ENCODE measurements at places on chromosomes 1 and 21. TPM values are rescaled to one million over a fixed set of nuclear protein-coding genes. Genes with fewer than 3 reads are reported as not detected.

The KIF26B gene
- not detected for total RNA-seq

The TAS1R1 gene
- total RNA-seq, result not detected

GRCh38 chr1:201737352-201738060 lies 91.5 kb upstream of the IPO9 start:
- DNase-seq, result no peak

DNA sequence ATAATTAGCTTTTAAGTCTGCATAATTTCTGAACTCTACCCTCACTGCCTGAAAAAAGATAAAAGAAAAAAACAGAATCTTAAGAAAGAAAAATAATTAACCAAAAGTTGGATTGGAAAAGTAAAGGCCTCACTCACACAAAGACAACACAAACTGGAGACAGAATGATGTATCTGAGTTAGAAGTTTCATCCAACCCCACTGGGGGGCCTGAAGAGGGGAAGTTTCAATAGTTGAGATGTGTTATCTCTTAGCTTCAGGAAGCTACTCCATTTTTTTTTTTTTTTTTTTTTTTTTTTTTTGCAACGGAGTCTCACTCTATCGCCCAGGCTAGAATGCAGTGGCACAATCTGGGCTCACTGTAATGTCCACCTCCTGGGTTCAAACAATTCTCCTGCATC lies 19.9 kb downstream of the SYDE2 start:
- DNase-seq, result no peak

DNA sequence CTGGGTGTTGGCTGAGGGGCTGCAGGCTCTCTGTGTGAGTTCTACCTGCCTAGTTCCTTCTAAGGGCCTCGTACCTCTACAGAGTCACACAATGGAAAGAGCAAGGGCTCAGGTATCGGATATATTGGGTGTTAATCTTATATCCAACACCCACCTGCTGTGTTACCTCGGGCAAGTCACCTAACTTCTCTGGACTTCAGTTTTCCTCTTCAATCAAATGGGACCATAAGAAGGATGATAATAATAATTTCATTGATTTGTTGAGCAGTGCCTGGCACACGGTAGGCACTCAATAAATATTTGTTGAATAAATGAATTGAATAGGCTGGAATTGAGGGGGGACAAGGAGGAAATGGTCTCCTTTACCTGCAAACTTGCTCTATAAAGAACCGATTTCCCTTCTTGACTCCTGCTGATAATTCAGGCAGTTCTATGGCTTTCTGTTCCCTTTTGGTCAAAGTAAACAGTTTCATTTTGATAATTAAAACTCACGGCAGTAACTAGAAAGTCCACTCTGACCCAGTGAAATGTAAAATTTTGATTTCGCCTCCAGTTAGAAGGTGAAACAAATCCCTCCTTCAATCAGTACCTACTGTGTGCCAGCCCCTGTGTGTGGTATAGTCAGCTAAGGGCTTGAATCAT lies 16.5 kb upstream of the MAN1C1 start:
- DNase-seq, result no peak

DNA sequence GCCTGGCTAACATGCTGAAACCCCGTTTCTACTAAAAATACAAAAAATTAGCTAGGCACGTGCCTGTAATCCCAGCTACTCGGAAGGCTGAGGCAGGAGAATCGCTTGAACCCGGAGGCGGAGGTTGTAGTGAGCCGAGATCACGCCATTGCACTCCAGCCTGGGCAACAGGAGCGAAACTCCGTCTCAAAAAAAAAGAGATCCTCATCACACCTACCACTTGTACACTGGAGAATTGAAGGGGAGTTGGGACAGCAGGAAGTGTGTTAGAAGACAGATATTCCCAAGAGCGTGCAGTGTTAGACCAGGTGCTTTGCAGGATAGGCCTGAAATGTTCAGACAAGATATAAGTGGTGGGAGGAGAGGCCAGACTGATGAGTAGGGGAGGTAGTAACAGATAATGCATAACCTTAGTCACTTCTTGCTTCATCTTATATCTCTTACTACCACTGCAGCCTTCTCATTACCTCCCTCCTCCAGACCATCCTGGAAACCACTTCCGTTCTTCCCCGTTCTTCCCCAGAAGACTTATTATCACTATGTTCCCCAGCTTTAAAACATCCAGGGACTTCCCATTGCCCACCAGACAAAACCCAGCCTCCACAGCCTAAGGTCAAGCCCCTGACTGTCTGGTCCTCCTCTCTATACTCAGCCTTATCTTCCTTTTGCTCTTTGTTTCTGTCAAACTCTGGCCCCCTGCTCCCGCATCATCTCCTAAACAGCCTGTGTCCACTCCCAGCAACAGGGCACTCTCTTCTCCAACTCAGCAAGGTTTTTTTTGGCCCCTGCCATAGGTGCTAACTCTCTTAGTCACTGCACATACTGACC lies 21.3 kb downstream of the FAM20B start:
- no peak for DNase-seq

GRCh38 chr1:25689686-25690381 lies 73.2 kb downstream of the MAN1C1 start:
- DNase-seq, result peak; percentile 27

DNA sequence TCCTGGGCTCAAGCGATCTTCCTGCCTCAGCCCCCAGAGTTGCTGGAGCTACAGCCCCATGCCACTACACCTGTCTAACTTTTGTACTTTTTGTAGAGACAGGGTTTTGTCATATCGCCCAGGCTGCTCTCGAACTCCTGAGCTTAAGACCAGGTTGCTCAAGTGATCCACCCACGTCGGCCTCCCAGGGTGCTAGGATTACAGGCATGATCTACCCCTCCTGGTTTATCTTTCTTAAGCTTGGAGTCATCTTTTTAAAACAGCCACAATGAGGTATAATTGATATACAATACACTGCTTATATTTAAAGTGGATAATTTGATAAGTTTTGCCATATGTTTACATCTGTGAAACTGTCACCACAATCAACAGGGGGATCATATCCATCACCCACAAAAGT lies 25.4 kb upstream of the WDR26 start:
- DNase-seq, result no peak

Data from CD4-positive, CD25-positive, alpha-beta regulatory T cell (primary cell).